CD4-positive, alpha-beta T cell treated with Interleukin-21 for 1 hour (primary cell): ENCODE measurements at places on chromosomes 11 and 22.

GRCh38 chr11:66589996-66590675, 2.7 kb downstream of the CCDC87 start:
- DNase-seq, result no peak

- DNase-seq, result no peak
Measured at GRCh38 chr11:18789942-18790341, 1.7 kb downstream of the PTPN5 start.

- DNase-seq, result no peak
Measured at GRCh38 chr11:19800162-19800561, 87.5 kb downstream of the NAV2 start.

GRCh38 chr11:15159085-15159484, 44.4 kb downstream of the INSC start:
- no peak for DNase-seq

GRCh38 chr11:27216270-27217149, 146.5 kb downstream of the CCDC34 start:
- no peak for DNase-seq

DNA sequence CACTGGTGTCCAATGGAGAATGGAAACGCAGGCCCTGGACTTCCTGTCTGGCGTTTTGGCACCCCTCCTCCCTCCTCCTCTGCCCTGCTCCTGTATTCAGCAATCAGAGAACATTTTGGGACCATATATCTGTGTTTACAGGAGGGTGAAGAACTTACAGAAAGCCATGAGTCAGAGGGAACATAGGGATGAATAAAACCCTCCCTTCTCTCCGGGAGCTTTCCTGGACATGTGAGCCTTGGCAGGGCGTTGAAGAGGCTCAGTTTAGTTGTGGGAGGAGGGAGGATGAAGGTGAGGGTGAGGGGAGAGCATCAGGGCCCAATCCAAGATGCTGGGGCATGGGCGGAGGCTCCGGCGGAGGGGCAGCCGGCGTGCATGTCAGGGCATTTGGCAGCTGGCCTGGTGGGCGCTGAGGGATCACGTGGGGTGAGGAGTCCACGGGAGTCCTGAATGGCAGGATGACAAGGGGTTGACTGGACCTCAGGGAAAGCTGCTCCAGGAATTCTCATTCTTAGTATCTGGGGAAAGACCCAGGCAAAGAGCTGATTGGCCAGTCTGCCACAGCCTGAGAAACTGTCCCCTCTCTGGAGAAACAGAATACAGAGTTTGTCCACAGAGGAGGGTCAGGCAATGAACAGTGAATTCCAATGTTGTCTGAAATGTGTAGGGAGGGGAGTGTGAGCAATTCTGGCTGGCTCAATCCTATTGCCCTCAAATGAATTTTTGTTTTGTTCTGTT, 28.9 kb downstream of the MICAL2 start:
- no peak for DNase-seq

GRCh38 chr11:61963282-61964057, 4.0 kb downstream of the FTH1 start:
- peak; percentile 57 for DNase-seq

- peak; percentile 70 for DNase-seq
Measured at GRCh38 chr11:9748361-9748970, 84.6 kb downstream of the SWAP70 start.

GRCh38 chr11:72425053-72425980, 9.0 kb downstream of the CLPB start:
- DNase-seq, result no peak

- DNase-seq, result no peak
Measured at GRCh38 chr11:120830085-120830620, 193.7 kb upstream of the TBCEL start.

GRCh38 chr11:7688238-7688826, 15.0 kb upstream of the CYB5R2 start:
- DNase-seq, result peak; percentile 22
